ENCODE measurements at places on chromosomes 3 and 15. TPM values are rescaled to one million over a fixed set of nuclear protein-coding genes. Genes with fewer than 3 reads are reported as not detected.

GRCh38 chr3:23385327-23385726 lies 182.2 kb downstream of the UBE2E2 start:
- H3K4me3 ChIP-seq, result no peak overlapping the region
- DNase-seq, result no peak
- no peaks in the 10 kb centered on the region for H3K27me3 ChIP-seq
- H3K36me3 ChIP-seq, result no peaks in the 10 kb centered on the region
- H3K4me1 ChIP-seq, result no peaks in the 10 kb centered on the region

DNA sequence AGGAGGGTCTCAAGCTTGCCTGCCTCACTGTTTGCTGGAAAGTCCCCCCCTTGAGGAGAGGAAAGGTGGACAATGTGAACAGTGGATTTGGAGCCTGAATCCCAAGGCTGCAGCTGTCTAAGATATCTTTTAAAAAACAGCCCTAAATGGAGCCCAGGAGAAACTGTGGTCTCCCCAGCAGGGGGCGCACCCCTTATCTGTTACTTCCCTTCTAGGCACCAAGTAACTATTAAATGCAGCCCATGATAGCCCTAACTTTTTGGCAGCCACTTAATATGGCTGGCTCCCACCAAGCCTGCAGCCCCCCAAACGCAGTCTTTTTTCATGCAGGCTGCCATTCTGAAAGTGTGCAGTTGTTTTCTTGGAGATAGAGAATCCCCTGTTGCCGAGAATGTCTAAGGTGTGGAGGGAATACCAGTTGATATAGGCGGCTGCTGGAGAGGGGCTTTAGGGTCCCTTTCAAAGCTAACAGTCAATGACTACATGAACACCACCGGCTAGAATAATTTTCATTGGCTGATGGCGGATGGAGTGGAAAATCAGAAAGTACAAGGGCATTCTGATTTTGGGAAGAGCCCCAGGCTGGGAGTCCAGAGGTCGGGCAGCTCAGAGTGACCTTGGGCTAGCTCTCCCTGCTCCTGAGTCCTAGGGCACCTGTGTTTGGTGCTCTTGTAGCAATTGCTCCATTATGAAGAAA lies 1.3 kb downstream of the RHCG start:
- H3K4me1 ChIP-seq, result peaks cover 9% of the 10 kb centered on the region
- peaks cover 5% of the 10 kb centered on the region for H3K27me3 ChIP-seq
- DNase-seq, result no peak
- no peak overlapping the region for H3K27ac ChIP-seq
- H3K36me3 ChIP-seq, result no peaks in the 10 kb centered on the region

Gene TTLL13
- polyA plus RNA-seq, result not detected

GRCh38 chr3:23800731-23801130 lies 5.0 kb upstream of the UBE2E1 start:
- H3K27ac ChIP-seq, result no peak overlapping the region
- no peaks in the 10 kb centered on the region for H3K36me3 ChIP-seq
- no peak for DNase-seq
- peaks cover 6% of the 10 kb centered on the region for H3K4me1 ChIP-seq

DNA sequence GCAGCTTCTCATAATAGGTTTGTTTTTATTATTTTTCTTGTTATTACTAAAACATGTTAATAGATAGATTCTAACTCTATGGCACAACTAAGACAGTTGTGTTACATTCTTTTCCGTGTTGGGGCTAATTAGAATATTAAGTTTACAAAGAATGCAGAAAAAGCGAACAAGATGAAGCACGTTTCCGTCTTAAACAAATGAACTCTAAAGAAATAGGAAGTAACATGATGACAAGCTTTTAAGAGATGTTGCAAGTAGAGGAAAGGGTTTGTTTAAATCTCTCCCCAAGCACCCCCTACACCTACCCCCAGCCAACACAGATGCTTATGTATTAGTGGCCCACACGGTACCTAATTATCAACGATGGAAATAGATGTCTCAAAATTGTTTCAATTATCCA lies 207.1 kb downstream of the TP63 start:
- H3K4me3 ChIP-seq, result no peak overlapping the region
- no peaks in the 10 kb centered on the region for H3K4me1 ChIP-seq
- H3K36me3 ChIP-seq, result no peaks in the 10 kb centered on the region
- H3K27me3 ChIP-seq, result no peaks in the 10 kb centered on the region
- H3K27ac ChIP-seq, result no peak overlapping the region
- no peak for DNase-seq

DNA sequence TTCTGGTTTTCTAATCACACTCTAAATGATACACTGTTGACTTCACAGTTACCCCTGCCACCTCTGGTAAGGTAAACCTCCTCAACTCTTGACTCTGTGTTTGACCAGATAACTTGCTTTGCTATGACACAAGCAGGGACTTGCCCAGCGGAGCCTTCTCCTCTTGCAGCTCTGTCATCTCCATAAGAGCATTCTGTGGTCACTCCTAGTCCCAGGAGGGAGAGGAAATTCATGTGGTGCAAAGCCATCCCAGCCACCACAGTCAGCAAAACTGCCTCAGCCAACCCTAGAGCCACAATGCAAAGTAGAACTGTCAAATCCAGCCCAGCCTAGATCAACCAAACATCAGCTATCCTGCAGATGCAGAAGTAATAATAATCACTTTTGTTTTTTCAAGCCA lies 144.7 kb upstream of the GADL1 start:
- H3K27ac ChIP-seq, result no peak overlapping the region
- no peaks in the 10 kb centered on the region for H3K4me1 ChIP-seq
- DNase-seq, result no peak
- no peaks in the 10 kb centered on the region for H3K27me3 ChIP-seq

- H3K36me3 ChIP-seq, result no peaks in the 10 kb centered on the region
- H3K4me1 ChIP-seq, result no peaks in the 10 kb centered on the region
- H3K27ac ChIP-seq, result no peak overlapping the region
- no peak for DNase-seq
Measured at GRCh38 chr3:61221759-61222362, 29.4 kb downstream of the FHIT start.

Gene BTLA
- polyA plus RNA-seq, result 1.1 TPM

DNA sequence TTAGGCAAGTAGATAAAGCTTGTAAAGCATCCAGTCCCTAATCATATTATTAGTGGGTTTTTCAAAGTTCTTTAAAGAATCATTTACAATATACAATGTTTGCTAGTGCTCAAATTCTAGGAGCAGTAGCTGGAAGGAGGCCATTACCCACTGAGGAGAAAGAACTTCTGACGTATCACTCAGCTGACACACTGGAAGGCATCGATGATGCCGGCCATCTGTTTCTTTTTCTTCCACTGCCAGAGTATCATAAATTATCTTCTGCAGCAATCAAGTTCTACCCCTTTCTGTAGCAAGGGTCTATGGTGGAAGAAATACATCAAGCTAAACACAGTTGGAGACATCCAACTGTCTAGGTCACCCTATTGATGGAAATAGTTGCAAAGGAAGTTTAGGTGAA lies 243.2 kb upstream of the LRRN1 start:
- H3K36me3 ChIP-seq, result no peaks in the 10 kb centered on the region
- peak; percentile 6 for DNase-seq
- H3K27ac ChIP-seq, result no peak overlapping the region
- no peaks in the 10 kb centered on the region for H3K27me3 ChIP-seq

Gene SLC9C1
- not detected for polyA plus RNA-seq

Gene AGBL1
- polyA plus RNA-seq, result not detected

DNA sequence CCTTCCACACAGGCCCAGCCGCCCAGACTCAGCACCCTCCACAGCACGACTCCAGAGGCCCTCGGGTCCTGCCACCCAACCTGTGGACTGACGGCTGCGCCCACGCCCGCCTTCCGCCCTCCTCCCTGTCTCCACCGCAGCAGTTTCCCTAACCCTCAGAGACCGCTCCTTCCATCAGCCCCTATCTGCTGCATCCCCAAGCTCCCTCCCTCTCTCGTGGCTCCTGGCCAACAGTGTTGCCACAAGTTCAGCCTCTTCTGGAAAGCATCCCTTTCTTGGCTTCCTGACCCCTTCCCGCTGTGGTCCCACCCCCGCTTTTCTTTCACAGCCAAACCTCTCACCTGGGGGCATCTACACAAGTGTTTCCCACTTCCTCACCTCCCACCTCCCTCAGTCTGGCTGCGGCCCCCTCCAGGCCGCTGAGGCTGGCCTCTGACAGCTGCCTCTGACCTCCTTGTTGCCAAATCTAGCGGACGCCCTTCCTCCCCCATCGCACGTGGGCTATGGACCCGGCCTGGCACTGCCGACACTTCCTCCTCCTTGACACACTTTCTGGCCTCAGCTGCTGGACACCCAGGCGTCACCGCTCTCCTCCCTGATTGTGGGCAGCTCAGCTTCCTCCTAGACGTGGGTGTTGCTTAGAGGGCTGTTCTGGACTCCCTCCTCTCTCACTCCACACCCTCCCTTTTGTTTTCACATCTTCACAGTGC lies 168.8 kb upstream of the TLE3 start:
- H3K4me3 ChIP-seq, result no peak overlapping the region
- DNase-seq, result peak; percentile 81
- peak overlapping the region; percentile 31 for H3K27ac ChIP-seq
- no peaks in the 10 kb centered on the region for H3K36me3 ChIP-seq
- H3K27me3 ChIP-seq, result no peaks in the 10 kb centered on the region

Gene KIF15
- 2.7 TPM for polyA plus RNA-seq

DNA sequence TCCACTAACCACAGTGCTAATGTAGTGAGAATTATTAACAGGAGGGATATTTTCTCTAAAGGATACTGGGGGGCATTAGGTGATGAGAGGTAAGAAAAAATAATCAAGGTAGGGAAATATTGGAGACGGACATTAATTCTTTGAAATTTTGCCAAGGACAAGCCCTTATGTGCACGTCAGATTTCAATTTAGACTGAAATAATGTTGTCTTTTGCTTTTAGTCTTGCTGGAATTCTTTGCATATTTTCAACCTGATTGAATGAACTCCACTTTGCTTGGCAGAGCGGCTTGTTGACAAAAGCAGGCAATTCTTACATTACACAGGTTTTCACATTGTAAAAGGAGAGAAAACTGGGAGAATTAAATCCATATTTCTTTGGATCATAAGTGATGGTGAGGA lies 25.0 kb upstream of the C3orf52 start:
- H3K27me3 ChIP-seq, result no peaks in the 10 kb centered on the region
- no peak overlapping the region for H3K27ac ChIP-seq
- DNase-seq, result no peak
- no peak overlapping the region for H3K4me3 ChIP-seq
- H3K36me3 ChIP-seq, result no peaks in the 10 kb centered on the region
- no peaks in the 10 kb centered on the region for H3K4me1 ChIP-seq

Gene TMEM207
- polyA plus RNA-seq, result not detected

DNA sequence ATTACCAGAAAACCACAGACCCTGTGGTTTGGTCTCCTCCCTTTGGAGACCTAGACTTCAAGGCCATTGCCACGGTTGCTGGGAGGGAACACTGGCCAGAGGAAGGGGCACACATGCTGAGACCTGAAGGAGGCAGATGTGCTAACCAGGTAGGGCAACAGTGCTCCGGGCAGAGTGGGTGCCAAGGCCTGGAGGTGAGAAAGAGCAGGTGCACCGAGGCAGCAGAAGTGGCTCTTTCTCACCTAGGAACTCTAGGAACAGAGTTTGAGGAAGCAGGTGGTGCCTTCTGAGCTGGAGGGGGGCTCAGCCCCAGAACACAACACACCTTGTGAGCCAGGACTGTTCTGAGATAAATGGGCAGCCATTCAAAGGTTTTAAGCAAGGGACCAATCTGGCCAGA lies 106.1 kb downstream of the MEGF11 start:
- no peaks in the 10 kb centered on the region for H3K4me1 ChIP-seq
- H3K27ac ChIP-seq, result no peak overlapping the region
- no peaks in the 10 kb centered on the region for H3K36me3 ChIP-seq
- peaks cover 33% of the 10 kb centered on the region for H3K27me3 ChIP-seq
- H3K4me3 ChIP-seq, result no peak overlapping the region
- DNase-seq, result no peak

Data from stomach (tissue), 19 donors.